Hematopoietic multipotent progenitor cell treated with erythropoietin and hydrocortisone succinate and interleukin-3 and kit ligand, for 6 days (in vitro differentiated cells): ENCODE measurements at places on chromosomes 1 and 21.

DNA sequence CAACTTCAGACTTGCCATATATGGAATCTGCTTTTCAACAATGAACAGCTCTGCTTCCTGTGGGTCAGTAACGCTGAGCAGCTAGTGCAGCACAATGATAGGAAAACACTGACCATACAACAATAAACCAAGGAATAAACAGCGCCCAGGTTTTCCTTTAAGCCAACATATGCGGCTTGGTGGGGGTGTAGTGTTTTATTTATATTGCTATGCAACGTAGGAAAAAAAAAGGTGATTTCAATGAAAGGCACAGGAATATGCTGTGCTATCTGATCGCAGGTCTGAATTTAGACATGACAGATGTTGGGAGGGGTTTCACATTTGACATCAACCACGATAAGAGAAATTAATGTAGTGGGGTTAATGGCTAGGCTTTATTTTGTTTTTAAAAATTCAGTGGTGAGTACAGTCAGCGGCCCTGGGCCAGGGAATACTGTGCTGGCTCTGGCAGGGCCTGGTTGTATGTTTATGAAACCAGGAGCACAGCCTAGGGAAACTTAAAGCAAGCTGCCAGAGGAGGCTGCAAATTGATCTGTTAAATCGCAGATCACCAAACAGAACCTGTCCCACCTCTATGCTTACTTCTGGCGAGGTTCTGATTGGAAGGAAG, 4.3 kb downstream of the TSPAN2 start:
- peak; percentile 18 for DNase-seq

- DNase-seq = no peak
These were observed 149.2 kb downstream of the ACTL8 start for GRCh38 chr1:17904290-17904689.

DNA sequence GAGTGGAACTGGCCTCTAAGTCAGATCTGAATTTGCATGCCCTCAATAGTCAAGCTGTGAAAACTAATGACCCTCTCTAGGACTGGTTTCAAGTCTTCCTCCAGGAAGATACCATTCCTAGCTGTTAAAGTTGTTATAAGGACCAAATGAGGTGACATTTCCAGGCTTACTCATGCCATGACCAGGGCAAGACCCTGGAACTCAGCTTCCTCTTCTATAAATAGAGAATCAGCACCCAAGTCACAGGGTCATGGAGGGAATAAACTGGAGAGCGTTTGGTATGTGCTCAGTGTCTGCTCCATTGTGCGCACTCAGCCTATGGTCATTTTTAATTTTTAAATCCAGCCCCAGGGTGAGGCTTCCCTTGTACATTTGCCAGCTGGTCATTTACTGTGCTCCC, 2.5 kb downstream of the S100A9 start:
- DNase-seq = no peak

- no peak for DNase-seq
These were observed 152.1 kb upstream of the TMEM51 start for GRCh38 chr1:15001317-15001915.

- peak; percentile 71 for DNase-seq
These were observed at the start of gene NBL1 for GRCh38 chr1:19643602-19644394. TSS of gene NBL1 (plus strand) at chr1:19644311. CDS start at chr1:19655031, 10,720 bp downstream.

GRCh38 chr1:108715932-108716331, 3.2 kb downstream of the FNDC7 start:
- DNase-seq = no peak

GRCh38 chr1:179867493-179868330, 9.9 kb downstream of the TOR1AIP2 start:
- DNase-seq = peak; percentile 83

DNA sequence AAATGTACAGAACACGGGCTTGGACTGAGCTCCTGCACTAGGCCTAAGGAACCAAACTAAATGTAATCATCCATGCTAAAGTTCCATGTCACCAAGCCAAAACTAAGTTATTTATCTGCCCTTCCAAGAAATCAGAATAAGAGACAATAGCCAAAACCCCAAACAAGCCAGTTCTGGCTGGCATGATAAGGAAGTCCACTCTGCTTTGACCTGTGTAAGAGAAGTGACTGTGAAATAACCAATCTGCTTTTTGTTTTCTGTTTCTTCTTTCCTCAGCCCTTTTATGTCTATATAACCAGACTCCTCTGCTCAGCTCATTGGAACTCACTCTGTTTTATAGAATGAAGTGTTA, 15.1 kb downstream of the PLPPR5 start:
- no peak for DNase-seq

- no peak for DNase-seq
These were observed 9.6 kb upstream of the RFX5 start for GRCh38 chr1:151356696-151357095.
